Activated naive CD4-positive, alpha-beta T cell (primary cell): ENCODE measurements at places on chromosomes 1 and 21.

DNA sequence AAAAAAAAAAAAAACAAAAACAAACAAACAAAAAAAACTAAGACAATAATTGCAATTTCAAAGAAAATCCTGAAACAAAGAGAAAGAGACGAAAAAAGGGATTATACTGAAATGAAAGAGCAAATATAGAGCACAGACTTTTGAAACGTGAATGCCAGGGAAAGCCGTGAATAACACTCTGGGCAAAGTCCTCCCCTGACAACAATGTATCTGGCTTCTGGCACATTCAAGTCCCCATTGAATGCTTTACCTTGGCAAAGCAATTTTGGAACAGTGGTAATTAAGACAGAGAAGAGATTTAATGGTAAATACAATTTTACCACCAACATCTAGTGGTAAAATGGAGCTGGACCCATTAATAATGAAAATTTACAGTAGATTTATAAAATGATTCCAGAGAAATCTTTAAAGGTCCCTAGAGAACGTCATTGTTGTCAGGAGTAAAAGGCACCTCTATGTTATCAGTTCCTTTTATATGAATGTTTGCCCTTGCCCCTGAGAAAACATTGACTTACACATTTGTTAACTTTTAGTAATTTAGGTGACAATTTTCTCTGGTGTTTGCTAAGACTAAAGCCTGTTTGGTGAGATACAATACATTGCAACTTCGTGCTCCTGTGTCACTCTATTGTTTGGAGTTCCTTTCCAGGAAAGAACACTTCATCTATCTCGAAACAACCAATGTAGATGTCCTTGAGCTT lies 89.7 kb downstream of the GREM2 start:
- no peak for DNase-seq

- DNase-seq, result no peak
These were observed 273.3 kb downstream of the OLFM3 start for GRCh38 chr1:101723415-101723814.

DNA sequence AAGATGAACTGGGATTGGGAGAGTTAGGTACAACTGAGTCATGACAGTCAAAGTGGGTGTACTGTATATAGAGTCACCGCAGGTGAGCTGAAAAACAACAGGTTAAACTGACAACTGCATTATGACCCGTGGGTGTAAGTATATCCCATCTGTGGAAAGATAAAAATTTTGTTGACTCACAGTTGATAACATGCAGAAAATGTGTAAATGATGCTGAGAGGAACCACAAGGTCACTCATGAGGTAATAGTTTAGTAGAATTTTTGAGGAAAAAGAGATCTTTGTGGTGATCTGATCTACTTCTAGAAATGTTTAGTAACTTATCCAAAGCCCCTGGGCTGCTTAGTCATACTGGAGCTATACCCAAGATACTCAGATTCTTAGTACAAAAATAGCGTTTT lies 838 bp downstream of the OR2C3 start:
- DNase-seq, result no peak

GRCh38 chr1:177130451-177130945 lies 34.0 kb downstream of the ASTN1 start:
- DNase-seq, result no peak

DNA sequence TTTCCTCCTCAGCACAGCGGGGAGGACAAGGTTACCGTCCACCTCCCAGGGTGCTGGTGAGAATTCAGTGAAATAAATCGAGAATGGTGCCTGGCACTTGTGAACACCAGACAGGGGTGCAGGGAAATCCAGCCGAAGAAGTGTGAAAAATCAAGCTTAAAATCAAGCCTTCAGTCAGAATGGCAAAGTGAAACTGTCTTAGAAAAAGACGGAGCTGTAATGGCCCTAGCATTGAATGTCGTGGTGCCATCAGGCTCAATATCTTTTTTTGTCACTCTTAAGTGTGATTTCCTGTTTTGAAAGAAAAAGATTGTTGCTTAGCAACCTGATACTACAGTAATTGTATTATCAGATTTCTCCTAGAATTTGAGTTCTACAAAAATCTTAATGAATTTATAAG lies 22.1 kb downstream of the EDARADD start:
- DNase-seq, result no peak

GRCh38 chr1:228150120-228150460 lies 360 bp downstream of the GJC2 start:
- no peak for DNase-seq

DNA sequence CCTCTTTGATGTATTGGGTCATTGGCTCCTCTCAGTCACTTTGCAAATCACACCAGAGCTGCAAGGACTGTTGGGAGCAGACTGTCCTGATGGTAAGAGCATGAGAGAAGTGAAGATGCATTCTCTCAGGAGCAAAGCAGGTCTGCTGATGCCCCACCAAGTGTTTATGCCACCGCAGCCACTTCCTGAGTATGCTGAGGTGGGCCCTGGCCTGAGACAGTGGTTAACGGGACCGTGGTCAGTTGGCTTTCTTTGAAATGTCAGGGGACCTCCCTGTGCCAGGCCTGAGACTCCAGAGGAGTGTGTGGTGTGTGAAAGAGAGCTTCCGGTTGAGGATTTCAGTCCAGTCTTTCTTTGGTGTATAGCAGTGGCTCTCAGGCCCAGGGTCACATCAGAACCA lies 79.4 kb downstream of the SPATA46 start:
- DNase-seq, result no peak

- no peak for DNase-seq
These were observed 229.3 kb upstream of the PTBP2 start for GRCh38 chr1:96492236-96492635.

DNA sequence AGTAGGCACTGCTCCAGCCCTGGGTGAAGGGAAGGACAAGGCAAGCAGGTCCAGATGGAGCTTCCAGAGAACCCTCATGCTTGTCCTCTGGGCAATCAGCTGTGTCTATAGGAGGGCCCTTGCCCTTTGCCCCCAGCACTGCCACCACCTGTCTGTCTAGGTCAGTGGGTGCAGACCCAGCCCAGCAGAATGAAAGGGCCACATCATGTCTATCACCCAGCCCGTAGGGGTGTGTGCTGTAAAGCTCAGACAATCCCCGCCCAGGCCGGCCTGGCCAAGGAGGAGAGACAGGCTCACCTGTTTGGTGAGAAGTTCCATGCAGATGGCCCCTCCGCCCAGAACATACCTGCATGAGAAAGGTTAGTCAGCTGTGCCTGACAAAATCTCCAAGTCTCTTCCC lies 7.0 kb downstream of the UBE2Q1 start:
- DNase-seq, result no peak

DNA sequence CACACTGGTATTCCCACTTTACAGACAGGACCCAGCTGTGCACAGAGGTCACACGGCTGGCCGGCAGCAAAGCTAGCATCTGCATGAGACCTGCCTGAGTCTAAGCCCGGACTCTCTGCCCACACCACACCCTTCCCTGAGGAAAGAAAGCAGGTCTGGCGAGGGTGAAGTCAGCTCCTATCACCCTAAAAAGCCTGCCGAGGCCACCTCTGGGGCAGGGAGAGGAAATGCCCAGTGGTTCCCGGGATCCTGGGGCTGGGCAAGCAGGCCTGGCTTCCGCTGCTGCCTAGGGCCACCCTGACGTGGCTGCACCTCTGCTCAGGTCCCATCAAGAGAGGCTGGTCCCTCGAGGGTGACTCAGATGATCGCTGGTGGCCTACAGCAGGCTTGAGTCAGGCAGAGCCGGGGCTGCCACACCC lies 42.2 kb downstream of the RAP1GAP start:
- no peak for DNase-seq

- DNase-seq, result no peak
These were observed 126.5 kb downstream of the KCNN3 start for GRCh38 chr1:154743526-154744036.

GRCh38 chr1:118556936-118557335 lies 371.9 kb upstream of the SPAG17 start:
- no peak for DNase-seq

GRCh38 chr1:6454856-6455751 lies 10.9 kb downstream of the TNFRSF25 start:
- DNase-seq, result peak; percentile 17

GRCh38 chr1:117613249-117613968 lies 7.6 kb downstream of the TENT5C start:
- DNase-seq, result no peak

DNA sequence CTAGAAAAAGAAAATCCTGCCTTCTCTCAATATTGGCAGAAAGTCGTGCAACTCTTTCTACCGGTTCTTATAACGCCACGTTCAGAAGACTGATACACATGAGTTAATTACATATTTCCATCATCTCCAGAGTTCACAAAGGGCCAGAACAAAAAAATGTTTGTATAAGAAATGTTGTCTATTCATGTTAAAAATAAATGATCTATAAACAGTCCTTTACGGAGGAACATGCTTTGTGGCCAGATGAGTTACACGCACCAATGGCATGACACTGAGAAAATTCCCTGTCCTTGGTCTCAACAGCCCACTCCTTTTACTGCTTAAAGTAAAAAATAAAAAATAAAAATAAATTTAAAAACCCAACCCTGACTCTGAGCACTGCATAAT lies 29.5 kb downstream of the C2CD2 start:
- DNase-seq, result no peak

DNA sequence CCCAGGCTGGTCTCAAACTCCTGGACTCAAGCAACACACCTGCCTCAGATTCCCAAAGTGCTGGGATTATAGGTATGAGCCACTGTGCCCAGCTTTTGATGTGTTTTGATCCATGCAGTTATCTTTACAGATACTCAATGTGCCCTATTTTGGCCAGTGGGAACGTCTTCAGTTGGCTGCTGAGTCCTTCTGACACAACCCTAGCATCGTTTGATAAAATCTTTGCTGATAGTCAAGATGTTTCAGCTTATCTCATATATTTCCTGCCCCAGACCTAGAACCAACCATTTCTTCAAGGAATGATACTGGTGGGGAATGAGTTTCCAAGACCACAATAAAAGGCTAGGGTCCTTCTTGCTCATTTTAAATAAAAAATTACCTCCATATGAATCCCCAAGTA lies 11.6 kb downstream of the POGZ start:
- DNase-seq, result no peak

DNA sequence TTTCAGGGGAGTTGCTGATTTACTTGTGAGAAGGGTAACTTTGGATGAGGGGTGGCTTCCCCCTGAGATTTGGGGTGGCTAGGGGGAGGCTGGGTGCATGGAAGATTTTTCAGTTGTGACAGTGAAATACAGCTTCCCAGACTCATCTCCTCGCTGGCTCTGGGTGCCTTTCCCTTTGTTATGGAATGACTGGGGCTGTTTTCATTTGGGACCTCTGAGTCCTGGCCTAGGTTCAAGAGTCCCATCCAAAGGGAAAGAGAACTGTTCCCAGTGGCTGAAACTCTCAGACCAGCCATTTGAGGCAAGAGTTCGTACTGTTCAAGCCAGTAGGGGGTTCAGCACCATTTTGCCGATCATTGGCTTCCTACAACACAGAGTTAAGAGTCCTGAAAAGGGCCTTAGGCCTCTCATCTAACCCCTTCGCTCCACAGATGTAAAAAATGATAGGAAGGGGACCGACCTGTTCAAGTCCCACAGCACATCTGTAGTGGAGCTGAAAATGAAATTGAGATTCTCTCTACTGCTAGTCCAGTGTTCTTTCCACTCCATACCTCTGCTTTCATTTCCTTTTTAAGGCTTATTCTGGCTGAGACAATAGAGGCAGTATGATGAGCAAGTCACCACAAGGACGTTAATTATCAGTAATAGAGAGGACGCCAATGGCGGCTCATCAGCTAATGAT lies 958 bp downstream of the DDR2 start:
- no peak for DNase-seq

DNA sequence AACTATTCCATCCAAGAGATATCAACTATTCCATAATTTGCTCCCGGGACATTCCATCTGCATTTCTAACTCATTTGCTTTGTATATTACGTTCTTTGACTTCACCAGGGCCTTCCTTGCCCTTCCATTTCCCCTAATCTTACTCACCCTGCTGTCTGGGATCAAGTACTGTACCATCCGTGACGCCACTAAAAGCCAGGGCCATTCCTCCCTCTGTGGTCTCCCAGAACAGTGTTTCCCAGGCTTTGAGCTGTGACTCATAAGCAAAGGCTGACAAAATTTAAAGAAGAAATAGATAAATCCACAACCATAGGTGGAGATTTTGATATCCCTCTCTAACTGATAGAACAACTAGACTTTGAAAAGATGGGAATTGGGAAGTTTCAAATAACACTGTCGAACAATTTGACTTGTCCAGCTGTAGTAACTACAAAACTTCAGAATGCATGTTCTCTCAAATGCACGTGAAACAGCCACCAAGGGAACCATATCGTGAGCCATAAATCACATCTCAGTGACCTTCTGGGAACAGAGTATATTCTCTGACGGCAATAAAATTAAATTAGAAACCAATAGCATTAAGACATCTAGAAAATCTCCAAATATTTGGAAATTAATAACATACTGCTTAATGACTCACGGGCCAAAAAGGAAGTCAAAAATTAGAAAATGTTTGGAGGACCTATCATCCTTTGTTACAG lies 501.0 kb downstream of the SETD4 start:
- DNase-seq, result no peak
